Activated T-cell treated with anti-CD3 and anti-CD28 coated beads, Interleukin-2, amount 50 U/mL, for 72 hours (primary cell): ENCODE measurements at places on chromosomes 7 and 10.

GRCh38 chr10:8051109-8051821 lies 3.2 kb upstream of the GATA3 start:
- no peak for DNase-seq

- DNase-seq, result no peak
Observed at GRCh38 chr7:133364959-133365690, 112.2 kb downstream of the EXOC4 start.

GRCh38 chr7:148935451-148935850 lies 51.4 kb upstream of the EZH2 start:
- DNase-seq, result no peak

GRCh38 chr7:52854681-52855080 lies 180.8 kb upstream of the POM121L12 start:
- no peak for DNase-seq

DNA sequence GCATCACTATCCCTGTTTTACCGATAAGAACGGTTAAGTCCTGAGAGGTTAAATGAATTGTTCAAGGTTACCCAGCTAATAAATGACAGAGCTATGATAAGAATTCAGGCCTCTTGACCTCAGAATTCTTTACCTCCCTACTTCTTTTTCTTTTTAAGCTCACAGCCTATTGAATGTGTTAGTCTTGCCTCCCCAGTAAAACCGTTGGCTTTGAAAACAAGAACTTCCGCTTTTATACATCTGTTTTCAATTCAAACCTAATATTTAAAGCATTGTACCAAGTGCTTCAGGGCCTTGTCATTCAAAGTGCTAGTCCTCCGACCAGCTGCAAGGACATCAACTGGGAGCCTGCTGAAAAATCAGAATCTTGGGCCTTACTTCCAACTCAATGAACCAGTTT lies 15.6 kb downstream of the SEC31B start:
- no peak for DNase-seq

GRCh38 chr10:44313761-44314165 lies 71.1 kb downstream of the CXCL12 start:
- DNase-seq, result no peak

- DNase-seq, result no peak
Observed at GRCh38 chr10:18254086-18254485, 113.9 kb downstream of the CACNB2 start.

DNA sequence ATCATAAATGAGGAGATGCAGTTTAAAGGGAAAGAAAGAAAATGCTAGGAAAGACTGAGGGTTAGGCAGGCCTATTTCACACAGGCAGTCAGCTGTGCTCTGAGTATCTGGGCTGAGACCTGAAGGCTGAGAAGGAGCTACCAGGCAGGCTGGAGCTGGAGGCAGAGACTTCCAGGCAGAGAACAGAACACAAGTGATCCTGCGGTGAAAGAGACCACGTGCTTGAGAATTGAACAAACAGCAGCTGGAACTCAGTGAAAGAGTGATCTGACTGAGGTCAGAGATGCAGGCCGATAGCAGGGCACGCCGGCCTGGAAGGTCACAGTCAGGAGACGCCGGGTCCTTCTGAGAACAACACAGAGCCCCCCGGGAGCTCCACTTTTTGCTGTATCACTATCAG lies 147.8 kb downstream of the ADAM12 start:
- DNase-seq, result no peak
